Kasumi-1 (cell line): ENCODE measurements at places on chromosomes 5 and 9.

DNA sequence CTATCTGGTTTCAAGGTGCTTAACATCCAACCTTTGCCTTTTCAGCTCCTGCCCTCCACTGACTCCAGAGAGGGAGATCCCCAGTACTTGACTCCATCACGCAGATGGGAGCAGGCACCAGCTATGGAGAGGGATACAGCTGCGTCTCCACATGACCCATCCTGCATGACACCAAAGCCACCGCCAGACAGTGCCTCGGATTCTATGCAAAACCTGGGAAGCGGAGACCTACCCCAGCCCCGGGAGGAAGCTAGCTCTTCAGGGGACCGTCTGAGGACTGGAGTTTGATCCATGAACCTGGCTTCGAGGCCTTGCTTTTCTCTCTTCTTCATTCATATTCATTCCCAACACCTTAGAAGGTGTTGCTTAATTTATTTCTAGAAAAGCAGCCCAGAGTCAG lies 24.8 kb downstream of the HRH2 start:
- DNase-seq: no peak

GRCh38 chr9:72039532-72039931 lies 20.9 kb downstream of the C9orf57 start:
- DNase-seq: no peak

DNA sequence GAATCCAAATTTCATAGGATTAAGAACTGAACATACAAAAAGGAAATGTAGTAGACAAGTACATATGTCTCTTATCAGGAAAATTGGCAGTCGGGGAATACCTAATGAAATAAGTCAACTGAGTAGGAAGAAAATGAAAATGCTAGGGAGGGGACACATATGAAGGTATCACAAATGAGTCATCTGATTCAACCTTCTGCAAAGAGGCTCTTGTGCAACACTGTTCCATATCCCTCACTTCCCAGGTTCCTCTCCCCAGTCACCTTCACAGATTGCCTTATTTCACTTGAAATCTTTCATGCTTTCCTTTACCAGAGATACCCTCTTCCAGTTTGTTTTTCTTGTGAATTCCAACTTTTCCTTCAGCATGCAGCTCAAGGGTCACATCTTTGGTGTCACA lies 139.0 kb downstream of the RFX3 start:
- DNase-seq: no peak

DNA sequence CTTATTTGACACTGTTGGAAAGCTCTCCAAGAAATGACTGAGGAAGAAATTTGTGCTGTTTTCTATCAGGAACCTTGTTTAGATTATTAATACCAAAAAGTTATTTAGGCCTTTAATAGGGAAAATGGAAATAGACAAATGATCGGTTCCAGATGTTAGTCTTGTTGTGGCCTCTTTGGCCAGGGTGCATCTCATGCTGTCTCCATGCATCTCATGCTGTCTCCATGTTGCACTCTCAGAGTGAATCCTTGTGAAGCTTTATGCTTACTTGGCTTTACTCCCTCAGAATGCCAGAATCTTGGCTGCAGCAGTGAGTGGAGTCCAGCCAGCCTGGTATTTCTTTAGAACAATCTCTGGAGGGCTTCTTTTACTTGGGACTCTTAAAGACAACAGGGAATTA lies 185.5 kb downstream of the ARHGAP26 start:
- no peak for DNase-seq

DNA sequence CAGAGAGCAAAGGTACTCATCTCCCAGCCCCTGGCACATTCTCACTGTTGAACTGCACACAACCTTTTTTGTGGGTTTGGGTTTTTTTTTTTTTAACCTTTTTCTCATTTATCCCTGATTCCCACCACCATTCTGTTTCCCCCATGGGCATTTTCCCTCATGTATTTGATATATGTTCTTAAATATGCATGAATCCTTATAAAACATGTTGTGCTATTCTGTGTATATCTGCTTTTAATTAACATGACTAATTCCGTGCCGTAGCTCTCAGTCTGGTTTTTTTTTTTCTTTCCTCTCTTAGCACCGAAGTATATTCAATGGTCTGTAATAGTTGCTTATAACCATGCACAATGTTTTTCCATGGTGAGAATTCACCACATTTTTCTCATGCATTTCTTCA lies 204.5 kb downstream of the RGS3 start:
- no peak for DNase-seq

- peak; percentile 8 for DNase-seq
These were observed 208.8 kb downstream of the ERCC6L2 start for GRCh38 chr9:96084331-96084734.

DNA sequence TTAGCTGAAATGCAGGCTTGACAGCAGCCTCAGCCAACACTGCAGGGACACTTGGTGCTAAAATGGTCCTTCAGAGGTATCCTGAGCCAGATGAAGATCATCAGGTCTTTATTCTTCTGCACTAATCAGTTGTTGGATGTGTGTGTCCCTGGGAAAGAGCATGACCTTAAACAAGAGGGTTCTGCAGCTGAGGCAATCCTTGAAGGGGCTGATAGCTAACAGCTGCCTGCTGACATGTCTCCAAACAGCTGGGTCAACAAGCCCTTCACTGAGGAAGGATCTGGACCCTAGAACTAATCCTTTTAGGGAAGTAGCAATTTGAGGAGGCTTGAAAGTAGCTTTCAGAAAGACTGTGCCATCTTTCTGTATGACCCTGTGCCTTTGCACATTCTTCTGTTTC lies 376.3 kb upstream of the ACTBL2 start:
- DNase-seq: no peak

- DNase-seq: peak; percentile 35
These were observed 6.7 kb downstream of the AP3B1 start for GRCh38 chr5:78287833-78288232.

DNA sequence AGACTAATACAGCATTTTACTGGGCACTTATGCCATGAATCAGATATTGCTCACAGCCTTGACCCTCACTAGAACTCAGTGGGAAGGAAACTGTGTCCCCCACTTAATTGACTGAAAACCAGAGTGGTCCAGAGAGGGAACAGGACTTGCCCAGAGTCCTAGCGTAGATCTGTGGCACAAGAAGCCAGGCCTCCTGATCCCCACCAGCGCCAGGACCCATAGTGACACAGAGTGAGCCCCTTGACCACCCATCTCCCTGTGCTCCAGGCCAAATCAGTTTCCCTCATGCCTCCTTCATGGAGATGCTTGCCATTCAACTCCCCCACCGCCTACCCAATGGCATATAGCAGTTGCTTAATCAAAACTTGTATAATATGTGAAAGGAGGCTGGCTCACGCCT lies 8.3 kb downstream of the KIF12 start:
- no peak for DNase-seq

DNA sequence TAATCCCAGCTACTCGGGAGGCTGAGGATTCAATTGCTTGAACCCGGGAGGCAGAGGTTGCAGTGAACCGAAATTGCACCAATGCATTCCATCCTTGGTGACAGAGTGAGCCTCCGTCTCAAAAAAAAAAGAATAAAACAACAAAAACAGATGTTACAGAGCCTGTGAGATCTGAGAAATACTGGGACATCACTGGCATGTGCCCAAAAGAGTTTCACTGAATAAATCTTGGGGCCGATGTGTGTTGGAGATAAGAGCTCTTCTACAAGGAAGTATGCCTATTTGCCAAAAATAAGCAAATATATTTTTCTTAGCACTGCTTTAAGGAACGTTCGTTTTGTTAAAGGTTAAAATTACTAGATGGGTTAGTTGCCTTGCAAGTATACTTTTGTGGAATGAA lies 55.1 kb downstream of the KIAA1958 start:
- no peak for DNase-seq

- DNase-seq: no peak
These were observed 452.8 kb upstream of the SEMA6A start for GRCh38 chr5:117027384-117027783.

DNA sequence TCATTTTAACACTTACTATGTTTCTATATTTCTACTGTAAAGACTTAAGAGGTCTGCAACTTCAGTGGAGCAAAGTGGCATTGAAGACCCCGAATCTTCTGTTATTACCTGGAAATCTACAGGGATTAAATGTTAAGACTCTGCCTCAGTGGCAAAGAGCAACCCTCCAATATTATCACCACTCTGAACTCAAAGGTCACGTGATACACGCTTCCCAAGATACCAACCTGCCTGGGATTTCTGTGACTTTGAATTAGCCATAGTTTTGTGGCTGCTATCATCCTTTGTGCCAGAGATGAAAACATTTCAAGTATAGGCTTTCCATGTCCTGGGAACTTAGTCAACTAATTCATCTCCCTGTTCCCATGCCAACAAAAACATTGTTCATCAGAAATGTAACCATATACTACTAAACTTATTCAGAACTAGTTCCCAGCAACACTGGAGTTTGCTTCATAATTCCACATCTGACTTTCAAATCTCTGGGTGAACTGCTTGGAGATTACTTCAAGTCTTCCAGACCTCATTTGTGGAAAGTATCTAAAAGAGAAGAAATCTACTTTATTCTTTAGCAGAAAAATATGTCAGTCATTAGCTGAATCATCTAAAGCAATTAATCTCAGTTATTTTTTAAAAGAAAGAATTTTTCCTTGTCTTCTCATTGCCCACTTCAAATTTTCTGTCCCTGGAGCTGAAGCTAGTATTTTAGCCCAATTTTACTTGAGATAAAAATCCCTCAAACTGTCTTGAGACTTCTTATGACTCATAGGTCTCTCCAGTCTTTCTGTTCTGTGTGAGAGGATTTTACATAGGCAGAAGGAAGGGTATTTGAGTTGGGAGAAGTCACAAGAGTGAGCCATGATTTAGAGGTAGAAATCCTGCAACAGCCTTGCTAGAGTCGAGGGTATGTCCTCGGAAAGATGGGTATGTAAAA lies 83.0 kb downstream of the ZNF462 start:
- DNase-seq: no peak

DNA sequence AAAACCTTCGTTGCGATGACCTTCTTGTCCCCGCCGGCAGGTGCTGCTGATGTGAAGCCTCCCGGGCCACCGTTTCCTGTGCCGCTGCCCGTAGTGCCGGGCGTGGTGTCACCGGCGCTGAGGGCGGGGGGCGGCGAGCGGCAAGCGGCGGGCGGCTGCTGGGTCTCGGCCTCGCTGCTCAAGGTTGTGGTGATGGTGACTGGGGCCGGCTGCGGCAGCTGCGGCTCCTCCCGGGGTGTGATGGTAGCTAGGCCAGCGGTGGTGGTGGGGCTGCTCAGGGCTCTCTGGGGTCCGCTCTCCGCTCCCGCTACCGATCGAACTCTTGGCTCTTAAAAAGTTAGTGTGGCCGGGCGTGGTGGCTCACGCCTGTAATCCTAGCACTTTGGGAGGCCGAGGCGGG lies 36.0 kb upstream of the PTPN3 start:
- DNase-seq: no peak

DNA sequence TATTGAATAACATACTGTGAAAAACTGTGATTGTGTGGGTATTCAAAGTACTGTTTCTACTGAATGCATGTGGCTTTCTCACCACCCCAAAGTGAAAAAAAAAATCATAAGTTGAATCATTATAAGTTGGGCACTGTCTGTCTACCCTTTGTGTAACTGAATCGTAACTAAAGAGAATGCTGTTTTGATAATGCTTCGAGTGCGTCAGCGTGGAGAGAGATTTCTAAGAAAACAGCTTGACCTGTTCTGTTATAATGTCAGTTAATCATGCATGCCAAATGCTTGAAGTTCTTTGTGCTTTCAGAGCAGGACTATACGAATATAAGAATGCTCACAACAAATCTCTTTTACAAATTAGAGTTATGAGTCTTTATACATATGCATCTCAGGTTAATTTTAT lies 148.8 kb upstream of the SGCD start:
- DNase-seq: no peak

DNA sequence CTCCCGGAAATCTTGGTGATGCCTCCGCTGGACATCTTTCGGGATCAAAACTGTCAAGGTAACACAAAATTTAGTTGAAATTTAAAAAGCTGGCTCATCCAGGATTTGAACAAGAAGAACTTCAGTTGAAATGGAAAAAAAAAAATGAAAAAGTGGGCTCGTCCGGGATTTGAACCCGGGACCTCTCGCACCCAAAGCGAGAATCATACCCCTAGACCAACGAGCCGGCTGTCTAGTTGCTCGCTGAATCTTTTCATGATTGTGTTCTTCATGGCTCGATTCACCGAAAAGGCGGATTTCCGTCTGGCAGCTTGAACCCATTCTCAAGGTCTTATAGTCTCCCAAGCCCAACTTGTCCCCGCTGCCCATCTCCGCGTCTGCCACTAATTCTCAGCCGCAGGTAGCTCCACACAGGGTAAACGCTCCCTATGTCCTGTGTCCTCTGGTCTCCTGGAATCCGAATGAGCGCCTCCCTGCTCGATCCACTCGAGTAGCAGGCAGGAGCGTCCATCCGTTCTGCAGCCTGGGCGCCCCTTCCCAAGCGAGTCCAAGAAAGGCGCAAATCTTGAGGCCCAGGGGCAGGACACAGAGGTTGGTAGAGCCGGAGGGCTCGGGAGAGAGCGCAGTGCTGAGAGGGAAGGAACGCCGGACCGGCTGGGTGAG lies 16.2 kb downstream of the TRIM7 start:
- DNase-seq: no peak

GRCh38 chr5:168743617-168744016 lies 164.4 kb upstream of the PANK3 start:
- DNase-seq: no peak

GRCh38 chr9:36736648-36737047 lies 164.0 kb downstream of the MELK start:
- no peak for DNase-seq

DNA sequence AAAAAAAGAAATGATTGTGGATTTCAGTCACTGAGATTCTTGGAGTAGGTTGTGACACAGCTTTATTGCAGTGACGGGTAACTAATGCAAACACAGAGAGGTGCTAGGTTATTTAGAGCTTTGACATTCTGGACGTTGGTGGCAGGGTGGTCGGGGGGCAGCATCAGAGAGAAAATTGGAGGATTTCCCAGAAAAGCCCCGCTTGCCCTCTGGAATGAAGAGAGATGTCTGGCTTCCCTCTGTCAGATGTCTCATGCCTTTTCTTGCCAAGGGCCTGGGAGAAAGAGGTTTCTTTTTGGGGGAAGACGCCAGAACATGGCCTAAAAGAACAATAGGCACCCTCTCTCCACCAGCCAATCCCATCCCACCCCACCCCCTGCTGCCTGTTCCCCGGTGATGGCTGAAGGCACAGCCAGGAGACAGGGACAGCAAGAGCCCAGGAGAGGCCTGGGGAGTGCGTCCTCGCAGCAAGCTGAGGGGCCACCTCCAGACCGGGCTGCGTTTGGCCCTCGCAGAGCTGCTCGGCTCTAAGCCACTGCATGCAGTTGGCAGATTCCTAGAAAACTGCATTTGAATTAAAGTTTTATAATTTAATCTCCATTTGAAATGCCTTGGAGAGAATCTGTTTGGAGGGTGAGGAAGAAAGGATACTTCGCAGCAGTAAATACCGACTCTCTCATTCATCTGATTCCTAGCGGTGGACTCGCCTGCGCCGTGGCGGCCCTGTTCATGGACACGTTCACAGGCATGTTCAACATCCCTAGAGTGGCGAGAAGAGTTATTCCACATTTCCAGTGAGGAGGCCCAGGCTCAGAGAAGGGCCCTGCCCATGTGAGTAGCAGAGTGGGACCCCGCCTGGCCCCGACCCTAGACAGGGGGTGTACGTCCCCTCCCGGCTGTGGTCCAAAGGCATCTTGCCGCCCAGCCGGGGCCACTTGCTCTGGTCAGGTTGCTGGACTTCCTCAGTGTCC lies 55.7 kb downstream of the TSPAN17 start:
- no peak for DNase-seq

- no peak for DNase-seq
These were observed 56.6 kb downstream of the RASEF start for GRCh38 chr9:83006378-83006777.
